Hair follicle dermal papilla cell (primary cell): ENCODE measurements at places on chromosomes 13 and 19. TPM values are rescaled to one million over a fixed set of nuclear protein-coding genes. Genes with fewer than 3 reads are reported as not detected.

The DEDD2 gene
- total RNA-seq = 18.0 and 19.6 TPM in 2 replicates

The GPR180 gene
- total RNA-seq = 12.3 and 15.7 TPM in 2 replicates

The SYT5 gene
- not detected in 2 replicates for total RNA-seq

The ZNF260 gene
- total RNA-seq = 9.7 and 23.2 TPM in 2 replicates

The C13orf42 gene
- not detected in 2 replicates for total RNA-seq

The CACNG6 gene
- total RNA-seq = not detected in 2 replicates

The HIPK4 gene
- 0.12 and 0.49 TPM in 2 replicates for total RNA-seq

The ZNF416 gene
- total RNA-seq = 11.2 and 11.3 TPM in 2 replicates
